ENCODE measurements at places on chromosomes 2 and 18.

DNA sequence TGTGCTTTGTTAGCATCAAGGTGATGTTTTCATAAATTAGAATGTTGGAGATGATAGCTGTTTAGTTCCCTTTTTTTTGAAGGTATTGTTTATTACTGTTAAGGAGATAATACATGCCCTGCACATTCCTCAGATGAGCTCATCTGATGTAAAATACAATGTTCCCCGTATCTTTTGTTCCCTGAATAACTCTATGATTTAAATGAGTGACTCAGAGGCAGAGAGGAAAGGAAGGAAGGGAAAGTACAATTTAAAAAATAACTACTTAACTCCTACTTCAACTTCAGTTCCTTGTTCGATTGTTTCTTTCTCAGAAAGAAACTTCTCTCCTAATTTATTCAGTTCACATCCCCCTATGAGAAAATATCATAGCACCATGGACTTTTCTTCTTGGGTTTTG lies 208.7 kb downstream of the KCNE4 start:
- no peak for DNase-seq

GRCh38 chr2:39512941-39513340 lies 75.9 kb upstream of the MAP4K3 start:
- DNase-seq, result no peak

GRCh38 chr2:46643493-46643892 lies 164.1 kb downstream of the TMEM247 start:
- DNase-seq, result no peak

- no peak for DNase-seq
Measured at GRCh38 chr2:64298161-64298560, 153.9 kb upstream of the PELI1 start.

DNA sequence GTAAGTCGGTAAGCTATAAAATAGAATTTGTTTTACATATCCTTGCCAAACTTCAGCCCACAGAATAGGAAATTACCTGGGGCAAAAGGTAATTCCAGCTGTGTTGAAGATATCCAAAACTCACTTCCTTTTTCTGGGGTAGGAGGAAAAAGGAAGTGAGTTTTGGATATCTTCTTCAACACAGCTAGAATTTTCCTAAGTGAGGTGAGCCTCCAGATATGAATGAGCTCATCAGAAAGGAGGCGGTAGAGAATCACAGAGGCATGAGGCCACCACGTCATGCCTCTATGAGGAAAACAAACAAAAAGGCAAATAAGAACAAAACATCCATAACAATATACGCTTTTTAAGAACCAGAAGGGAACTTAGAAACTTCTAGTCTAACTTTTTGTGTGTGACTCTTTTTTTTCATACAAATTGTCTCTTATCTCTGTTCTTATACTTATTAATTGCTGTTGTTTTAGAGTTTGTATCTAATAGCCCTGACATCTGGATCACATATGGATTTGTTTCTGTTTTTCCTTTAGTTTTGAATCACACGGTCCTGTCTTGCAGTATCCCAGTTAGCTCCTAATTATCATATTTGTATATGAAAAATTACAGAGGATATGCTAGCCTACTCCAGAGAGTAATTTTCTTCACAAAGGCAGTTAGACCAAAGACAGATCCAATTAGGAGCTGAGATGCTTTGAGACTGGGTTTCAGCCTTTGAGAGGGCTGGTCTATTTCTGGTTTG lies 104.5 kb downstream of the RBM43 start:
- no peak for DNase-seq

- DNase-seq, result no peak
Measured at GRCh38 chr2:69292256-69292655, 94.8 kb downstream of the GFPT1 start.

DNA sequence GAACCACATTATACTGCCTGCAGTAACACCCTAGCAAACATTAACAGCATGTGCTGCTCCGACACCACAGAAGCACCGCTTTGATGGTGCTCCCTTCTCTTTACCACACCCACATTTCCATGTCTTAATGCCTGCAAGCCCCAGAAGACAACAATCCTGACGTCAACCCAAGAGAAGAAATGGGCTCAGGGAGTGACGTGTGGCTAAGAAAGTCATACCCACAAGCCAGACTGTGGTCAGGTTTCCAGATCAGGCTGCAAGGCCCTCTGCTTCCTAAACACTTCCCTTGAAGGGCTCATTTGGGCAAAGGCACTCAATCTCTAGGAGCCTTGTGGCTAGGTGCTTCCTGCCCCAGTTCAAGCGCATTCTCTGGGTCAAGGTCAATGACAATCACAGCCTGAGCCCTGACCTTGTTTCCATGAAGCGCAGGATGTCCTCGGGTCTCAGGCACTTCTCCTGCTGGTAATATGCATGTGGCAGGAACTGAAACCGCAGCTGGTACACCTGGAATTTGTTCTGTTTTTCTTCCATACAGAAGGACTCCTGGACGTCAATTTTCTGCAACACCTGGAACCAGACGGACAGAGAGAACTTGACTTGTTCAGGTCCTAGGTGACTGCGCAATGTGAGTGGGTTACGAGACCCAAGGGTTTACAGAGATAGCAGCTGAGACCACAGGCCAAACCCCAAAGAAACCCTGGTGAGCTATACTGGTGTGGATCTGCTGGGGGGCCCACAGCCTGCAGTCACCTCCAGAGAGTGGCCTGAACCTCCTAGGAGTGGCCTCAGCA lies 67.2 kb downstream of the POLR1A start:
- no peak for DNase-seq

- DNase-seq, result no peak
Measured at GRCh38 chr18:58117786-58118403, 73.9 kb downstream of the NEDD4L start.

DNA sequence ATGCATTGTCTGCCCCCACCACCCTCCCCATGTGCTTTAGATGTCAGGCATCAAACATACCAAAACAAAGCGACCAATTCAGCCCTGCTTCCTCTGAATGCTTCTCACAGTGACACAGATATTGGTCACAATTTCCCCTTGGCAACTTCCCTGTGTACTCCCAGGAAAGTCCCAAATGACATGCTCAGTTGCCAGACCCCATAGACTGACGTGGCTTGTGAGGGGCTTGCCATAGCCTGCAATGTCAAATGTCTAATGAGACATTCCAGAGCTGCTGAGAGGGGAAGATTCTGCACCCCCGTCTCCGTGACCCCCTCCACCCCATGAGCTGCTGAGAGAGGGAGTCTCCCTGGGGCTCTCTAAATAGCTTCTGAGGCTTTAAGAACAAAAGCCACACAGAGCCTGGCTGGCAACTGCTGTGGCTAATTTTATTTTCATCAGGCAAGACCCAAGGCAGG lies 47.3 kb downstream of the RFTN2 start:
- DNase-seq, result peak; percentile 94

- DNase-seq, result no peak
Measured at GRCh38 chr2:109560265-109560664, 53.5 kb downstream of the SEPTIN10 start.

GRCh38 chr2:26976237-26976636 lies 5.8 kb downstream of the MAPRE3 start:
- no peak for DNase-seq

GRCh38 chr18:36297417-36298125 lies at the start of gene FHOD3:
Gene FHOD3, plus strand, starts transcription at chr18:36297713. Its CDS starts 123 bp downstream, at chr18:36297836.
- peak; percentile 28 for DNase-seq

DNA sequence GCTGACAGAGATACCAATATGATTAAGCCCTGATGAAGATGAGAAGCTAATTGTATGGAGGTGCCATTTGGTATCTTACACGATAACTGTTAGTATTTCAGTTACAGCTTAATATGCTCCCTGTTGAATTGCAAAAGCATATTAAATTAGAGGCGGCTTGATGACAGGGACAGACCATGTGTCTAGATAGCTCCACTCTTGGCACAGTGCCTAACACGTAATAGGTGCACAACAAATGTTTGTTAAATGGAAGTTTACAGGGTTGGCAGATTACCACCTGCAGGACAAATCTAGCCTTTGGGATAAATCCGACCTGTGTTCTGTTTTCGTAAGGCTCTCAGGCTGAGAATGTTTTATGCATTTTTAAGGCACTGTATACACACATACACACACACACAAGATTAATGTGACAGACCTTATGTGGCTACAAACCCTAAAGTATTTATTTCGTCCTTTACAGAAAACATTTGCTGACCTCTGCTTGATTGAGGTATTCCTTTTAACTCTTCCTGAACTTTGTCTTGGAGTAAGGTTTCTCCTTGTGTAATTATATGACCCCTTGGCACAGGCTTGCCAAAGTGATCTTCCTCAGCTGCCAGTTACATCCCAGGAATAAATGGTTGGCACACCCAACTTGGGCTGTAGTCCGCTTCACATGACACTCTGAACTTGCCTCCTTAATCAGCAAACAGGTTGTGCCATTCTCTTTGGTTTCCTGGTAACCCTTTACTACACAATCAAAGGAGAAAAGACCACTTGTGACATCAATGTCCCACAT lies 348.9 kb downstream of the HRH4 start:
- DNase-seq, result no peak

GRCh38 chr2:182897137-182897536 lies 30.7 kb upstream of the FRZB start:
- no peak for DNase-seq

- DNase-seq, result no peak
Measured at GRCh38 chr2:207749873-207750272, 19.8 kb downstream of the FZD5 start.

- DNase-seq, result no peak
Measured at GRCh38 chr2:30060562-30060961, 86.2 kb upstream of the YPEL5 start.

- DNase-seq, result peak; percentile 93
Measured at GRCh38 chr2:26911911-26912861, 58.3 kb upstream of the MAPRE3 start.

GRCh38 chr2:132669908-132670495 lies at the start of gene LYPD1:
Gene LYPD1, minus strand, starts transcription at chr2:132670205. Its CDS starts 273 bp downstream, at chr2:132669932.
- DNase-seq, result peak; percentile 47

GRCh38 chr2:188078534-188078933 lies 213.1 kb upstream of the GULP1 start:
- DNase-seq, result no peak
